ENCODE measurements at places on chromosomes 6 and 20.

GRCh38 chr6:136592930-136593673 is 42.9 kb upstream of the MAP7 start:
- no peak for DNase-seq

GRCh38 chr20:38253571-38253970 is 7.0 kb downstream of the KIAA1755 start:
- DNase-seq = no peak

GRCh38 chr6:163962627-163963117 is 548.2 kb downstream of the QKI start:
- DNase-seq = no peak

- no peak for DNase-seq
Observed at GRCh38 chr6:16602035-16602434, 159.2 kb downstream of the ATXN1 start.

GRCh38 chr6:77318256-77318655 is 145.0 kb downstream of the HTR1B start:
- no peak for DNase-seq

GRCh38 chr6:35037664-35038038 is 103.5 kb downstream of the TCP11 start:
- no peak for DNase-seq

DNA sequence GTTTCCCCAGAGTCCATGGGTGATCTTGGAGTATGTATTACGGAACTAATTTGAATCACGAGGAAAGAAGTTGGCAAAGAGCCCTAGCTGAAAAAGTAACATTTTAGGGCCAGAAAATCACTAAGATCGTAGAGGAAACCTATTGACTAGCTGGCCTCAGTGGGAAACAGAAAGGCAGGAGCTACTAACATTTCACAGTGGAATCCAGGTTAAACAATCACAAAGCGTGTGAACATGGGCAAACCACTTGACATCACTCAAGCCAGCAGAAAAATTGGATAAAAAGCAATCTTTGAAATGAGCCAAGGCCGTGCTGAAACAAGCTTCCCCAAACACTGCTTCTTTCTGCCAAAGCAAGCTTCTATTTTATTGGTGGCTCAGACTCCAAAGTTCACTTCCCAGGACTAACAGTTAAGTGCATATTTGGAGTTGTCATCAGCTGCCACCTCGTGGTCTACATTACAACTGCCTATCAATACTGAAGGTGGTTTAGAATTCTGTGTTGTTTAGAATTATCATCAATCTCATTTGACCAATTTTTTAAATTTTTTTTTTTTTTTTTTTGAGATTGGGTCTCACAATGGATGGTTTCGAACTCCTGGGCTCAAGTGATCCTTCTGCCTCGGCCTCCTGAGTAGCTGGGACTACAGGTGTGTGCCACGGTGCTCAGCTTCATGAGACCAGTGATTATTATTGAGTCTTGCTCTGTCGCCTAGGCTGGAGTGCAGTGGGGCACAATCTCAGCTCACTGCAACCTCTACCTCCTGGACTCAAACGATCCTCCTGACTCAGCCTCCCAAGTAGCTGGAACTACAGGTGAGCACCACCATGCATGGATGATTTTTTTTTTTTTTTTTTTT is 10.6 kb downstream of the RPS10 start:
- DNase-seq = peak; percentile 92

DNA sequence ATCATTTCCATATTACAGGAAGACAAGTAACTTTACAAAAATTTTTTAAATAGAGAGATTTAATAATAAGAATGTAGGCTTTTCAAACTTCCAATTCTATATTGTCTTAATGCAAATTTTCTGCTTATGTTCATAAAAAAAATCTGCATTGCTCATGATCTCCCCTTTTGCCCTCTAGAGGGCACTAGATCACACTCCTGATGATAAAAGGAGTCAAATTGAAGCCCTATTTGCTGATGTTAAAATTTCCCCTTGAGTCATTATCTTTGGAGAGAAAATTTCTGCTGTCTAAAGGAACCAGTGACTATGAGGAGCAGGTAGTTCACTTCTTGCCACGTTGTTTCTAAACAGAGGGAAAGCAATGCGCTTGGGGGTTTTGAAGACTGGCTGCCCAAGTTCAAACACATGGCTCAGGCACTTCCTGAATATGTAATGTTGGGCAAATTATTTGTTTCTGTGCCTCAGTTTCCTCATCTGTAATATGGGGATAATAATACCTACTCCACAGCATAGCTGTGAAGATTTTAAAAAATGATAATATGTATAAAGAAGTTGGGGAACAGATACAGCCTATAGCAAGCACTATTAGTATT is 874.2 kb downstream of the TFAP2A start:
- DNase-seq = peak; percentile 29

GRCh38 chr6:51021171-51021570 is 202.5 kb downstream of the TFAP2B start:
- DNase-seq = no peak

DNA sequence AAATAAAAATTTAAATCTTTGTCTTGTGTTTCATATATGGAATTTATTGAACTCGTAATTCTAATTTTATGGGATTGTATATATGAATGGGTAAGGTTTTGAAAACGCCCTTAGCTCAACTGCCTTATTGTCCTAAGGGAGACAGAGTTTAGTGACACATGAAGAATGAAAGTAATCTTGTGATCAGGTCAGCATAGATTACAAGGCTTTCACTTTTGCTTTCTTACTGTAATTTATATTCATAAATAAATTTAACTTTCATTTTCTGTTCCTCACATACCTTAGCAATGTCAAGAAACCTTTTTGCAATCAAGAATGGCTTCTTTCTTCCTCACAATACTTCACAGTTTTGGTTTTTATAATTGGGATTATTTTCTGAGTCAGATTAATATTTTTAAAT is 14.4 kb downstream of the KPNA5 start:
- DNase-seq = no peak

DNA sequence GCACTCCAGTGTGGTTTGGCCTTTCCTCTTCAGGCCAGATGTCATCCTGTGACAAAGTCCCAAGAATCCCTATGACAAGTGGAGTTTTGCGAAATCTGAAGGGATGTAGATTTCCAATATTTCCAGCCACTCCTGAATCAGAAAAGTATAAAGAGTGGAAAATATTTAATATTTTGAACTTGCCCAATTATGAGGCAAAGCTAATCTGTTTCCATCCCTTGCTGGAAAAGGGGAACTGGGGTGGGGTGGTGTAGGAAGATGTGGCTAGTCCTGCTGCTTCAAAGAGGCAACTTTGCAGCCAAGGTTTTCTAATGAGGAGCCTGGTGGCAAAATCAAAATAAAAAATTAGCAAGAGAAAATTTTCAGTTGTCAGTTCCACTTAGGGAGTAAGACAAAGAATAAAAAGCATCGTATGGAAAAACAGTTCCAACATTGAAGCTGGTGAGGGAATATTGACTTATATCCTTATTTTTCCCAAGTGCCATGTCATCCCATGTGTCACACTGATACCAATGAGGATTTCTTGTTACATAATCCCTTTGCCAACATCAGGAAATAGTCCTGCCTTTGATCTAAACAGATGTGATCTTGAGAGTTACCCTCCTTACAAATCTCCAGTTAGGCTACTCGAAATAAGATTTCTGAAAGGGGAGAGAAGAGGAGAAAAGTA is 480.0 kb upstream of the JARID2 start:
- peak; percentile 17 for DNase-seq

DNA sequence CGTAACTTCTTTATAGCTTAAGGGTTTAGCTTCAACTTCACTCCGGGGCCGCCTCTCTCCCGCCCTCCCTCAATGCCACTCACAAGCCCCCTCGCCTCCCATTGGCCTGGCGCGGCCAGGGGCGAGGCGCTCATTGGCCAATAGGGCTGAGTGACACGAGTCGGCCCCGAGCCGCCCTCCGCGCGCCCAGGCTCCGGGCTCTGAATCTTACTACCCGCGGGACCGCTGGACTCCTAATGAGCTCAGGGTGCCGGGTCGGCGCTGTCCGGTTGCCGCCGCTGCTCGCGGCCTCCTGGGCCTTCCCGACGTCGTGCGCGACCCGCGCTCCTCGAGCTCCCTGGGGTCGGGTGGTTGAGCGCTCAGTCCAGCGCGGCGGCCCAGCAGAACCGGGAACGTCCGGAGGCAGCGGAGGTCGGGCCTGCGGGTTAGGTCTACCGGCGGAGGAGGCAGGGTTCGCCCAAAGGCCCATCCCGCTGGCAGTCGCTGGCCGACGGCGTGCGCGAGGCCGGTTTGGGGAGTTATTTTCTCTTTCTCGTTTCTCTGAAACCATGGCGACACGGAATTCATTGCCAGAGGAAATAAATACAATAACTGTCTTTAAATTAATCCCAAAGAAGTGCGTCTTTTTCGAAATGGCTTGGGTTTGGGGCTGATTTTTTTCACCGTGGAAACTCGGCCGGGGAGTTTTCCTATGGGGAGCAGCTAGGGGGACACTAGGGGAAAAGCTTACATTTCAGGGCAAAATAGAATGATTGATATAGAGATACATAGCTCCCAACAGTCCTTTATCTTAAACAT is at the start of gene SIM1:
TSS of gene SIM1 (minus strand) at position 19 of the 798 bp plus-strand sequence. CDS start 1,453 bp downstream, outside the sequence.
- DNase-seq = no peak

- DNase-seq = peak; percentile 75
Observed at GRCh38 chr6:43129434-43130194, 41.5 kb upstream of the SRF start.

DNA sequence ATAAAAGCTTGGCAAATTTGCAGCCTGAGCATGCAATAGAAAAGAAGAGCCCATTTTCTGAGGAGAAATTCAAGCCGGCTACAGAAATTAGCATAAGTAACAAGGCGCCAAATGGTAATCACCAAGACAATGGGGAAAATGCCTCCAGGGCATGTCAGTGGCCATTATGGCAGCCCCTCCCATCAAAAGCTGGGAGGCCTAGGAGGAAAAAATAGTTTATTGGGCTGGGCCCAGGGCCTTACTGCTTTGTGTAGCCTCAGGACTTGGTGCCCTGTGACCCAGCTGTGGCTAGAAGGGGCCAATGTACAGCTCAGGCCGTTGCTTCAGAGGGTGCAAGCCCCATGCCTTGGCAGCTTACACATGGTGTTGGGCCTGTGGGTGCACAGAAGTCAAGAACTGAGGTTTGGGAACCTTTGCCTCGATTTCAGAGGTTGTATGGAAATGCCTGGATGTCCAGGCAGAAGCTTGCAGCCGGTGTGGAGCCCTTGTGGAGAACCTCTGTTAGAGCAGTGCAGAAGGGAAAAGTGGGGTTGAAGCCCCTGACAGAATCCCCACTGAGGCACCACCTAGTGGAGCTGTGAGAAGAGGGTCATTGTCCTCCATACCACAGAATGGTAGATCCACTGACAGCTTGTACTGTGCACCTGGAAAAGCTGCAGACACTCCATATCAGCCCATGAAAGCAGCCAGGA is 328.5 kb upstream of the MAP3K7 start:
- no peak for DNase-seq

GRCh38 chr6:106079961-106080762 is 6.0 kb upstream of the PRDM1 start:
- DNase-seq = no peak

GRCh38 chr6:82875573-82876185 is 190.0 kb downstream of the UBE3D start:
- no peak for DNase-seq

GRCh38 chr6:168157272-168158212 is 78.5 kb upstream of the FRMD1 start:
- DNase-seq = no peak
